ENCODE measurements at places on chromosomes 11 and 22.

DNA sequence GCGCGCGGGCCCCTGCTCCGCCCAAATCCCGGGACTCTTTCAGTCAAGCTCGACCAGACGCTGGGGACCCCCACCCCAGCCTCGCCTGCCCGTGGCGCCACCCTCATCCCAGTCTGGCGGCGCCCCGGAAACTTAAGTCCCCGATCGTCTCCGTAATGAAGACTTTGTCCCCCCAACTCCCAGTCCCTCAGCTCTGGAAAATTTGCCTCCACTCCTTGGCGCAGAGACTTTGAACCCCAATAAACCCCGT lies 348 bp downstream of the PLCB3 start:
- no peak for DNase-seq

DNA sequence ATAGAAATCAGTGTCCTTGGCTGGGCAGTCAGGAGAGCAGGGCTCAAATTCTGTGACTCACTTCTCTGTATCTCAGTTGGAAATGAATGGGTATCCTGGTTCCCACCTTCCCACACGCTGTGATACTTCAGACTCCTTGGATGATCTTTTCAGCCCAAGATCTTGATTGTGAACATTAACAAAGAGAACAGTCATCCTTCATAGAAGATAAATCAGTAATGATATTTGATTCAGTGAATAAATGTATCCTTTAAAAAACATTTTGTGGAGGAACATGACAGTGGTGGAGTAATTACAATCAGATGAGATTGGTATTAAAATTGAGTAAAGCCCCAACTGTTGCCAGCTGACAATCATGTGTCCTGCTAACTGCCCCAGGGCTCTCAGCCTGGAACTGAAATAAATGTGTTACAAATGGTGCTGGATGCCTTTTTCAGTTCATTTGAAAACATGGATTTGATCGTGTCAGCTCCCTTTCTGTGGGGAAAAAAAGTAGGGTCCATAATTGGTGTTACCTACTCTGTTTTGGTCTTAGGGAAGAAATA lies 72.9 kb upstream of the OR5AN1 start:
- no peak for DNase-seq

DNA sequence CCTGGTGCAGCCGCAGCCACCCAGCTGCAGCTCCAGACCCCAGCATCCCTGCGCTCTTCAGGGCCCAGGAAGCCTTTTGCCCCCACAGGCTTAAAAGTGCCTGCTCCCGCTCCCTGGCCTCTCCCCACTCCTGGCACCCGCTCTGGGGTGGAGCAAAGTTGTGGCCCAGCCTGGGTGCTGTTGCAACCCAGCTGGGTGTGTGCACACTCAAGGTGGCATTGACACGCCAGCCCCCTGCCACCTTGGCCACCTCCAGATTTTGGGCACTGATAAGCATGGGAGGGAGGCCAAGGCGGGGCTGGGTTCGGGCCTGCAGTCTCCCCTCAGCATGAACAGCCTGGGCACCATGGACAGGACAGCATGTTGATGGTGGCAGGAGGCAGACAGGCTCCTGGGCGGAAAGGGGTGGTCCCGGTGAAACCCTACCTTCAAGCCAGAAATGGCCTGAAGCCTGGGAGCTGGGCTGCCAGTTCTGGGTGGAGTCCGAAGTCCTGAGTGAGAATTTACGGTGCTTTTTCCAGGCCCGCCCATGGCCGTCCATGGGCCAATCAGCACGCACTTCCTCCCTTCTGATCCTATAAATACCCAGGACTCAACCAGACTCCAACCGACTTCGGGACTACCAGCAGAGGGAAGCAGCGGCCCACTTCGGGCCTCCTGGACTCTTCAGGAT lies 23.6 kb upstream of the RNASEH2C start:
- no peak for DNase-seq

DNA sequence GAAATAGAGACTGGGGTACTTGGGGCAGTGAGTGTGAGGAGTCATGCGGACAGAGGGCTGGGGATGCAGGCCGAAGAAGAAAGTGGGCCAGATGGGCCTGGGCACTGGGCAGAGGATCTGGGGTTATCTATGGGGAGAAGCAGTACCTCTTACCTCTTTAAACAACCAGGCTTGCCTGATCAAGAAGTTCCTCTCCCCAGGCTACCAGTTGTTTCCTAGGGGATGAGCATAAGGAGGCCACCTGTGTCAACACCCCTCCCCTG lies 98.4 kb upstream of the PITPNB start:
- no peak for DNase-seq

- no peak for DNase-seq
Observed at GRCh38 chr22:47547239-47547661, 784.8 kb downstream of the TBC1D22A start.

DNA sequence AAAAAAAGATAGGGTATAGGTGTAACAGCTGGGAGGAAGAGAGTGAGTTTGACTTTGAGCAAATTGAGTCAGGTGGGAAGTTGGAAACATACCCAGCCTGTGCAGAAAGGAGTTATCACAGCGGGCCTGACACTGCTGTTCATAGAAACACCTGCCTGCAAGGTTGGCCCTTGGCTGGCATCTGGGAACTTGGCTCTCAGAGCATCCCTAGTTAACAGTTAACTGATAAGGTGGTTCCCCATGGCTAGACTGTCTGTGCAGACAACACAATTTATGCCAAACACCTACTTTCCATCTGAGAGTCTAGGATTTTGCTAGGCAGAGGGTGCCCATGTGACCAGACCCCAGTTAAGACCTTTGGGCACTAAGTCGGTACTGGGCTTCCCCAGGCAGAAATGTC lies 31.4 kb downstream of the ADAMTS8 start:
- no peak for DNase-seq

DNA sequence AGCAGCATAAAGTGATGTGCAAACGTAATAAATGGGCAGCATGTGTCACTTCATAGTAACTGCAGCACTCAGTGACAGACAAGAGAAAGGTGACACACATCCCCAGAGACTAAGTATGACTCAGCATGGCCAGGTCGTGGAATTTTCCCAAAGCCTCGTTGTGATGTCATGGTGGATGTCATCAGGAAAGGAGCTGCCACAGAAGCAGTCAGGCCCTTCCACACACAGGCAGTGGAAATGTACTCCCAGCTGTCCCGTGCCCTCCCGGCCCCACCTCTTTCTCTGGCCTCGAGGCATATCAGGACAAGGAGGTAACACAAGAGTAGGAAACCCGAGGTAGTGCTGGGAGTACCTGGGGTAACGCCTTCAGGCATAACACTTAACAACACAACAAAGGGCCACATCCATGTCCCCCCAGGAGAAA lies 8.1 kb downstream of the PC start:
- no peak for DNase-seq

DNA sequence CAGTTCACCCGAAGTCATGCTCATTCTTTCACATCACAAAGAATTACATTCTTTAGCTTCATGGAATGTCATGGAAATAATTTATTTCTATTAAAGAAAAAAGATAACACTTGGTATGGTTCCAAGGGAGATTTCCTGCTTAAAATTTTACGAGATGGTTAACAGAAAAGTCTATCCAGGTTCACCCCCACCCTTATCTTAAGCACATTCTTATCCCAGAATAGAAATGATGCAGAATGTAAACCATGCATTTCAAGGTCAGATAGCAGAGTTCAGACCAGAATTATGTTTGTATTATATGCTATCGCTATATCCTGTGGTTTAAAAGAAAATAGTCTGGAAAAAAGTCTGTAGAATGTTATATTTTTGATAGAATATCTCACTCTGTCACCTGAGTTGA lies 58.7 kb downstream of the GAS2 start:
- no peak for DNase-seq
